ENCODE measurements at places on chromosomes 5 and 9. TPM values are rescaled to one million over a fixed set of nuclear protein-coding genes. Genes with fewer than 3 reads are reported as not detected.
A peak's percentile ranks its signal among the peaks of the same experiment; 100 is the strongest.

- DNase-seq = peak; percentile 33
Observed at GRCh38 chr9:75891277-75891741, 836 bp downstream of the PCSK5 start.

DNA sequence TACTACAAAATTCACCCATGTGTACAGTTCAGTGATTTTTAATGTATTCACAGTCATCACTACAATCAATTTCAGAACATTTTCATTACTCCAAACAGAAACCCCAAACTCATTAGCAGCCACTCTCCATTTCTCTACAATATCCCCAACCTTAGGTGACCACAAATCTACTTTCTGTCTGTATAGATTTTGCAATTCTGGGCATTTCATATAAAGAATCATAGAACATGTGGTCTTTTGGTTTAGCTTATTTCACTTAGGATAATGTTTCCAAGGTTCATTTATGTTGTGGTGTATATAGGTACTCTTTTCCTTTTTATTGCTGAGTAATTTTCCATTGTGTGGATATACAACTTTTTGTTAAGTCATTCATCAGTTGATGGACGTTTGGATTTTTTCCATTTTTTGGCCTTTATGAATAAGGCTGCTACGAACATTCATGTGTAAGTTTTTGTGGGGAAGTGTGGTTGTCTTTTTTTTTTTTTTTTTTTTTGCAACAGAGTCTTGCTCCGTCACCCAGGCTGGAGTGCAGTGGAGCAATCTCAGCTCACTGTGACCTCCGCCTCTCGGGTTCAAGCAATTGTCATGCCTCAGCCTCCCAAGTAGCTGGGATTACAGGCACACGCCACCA, 54.5 kb downstream of the DOCK8 start:
- no peak for DNase-seq

Gene STPG3
- total RNA-seq = not detected

Gene CD274
- 4.2 TPM for total RNA-seq

Data from tibial nerve (tissue), 4 donors.